Vagina (tissue), 2 donors: ENCODE measurements at places on chromosomes 7 and 10.

GRCh38 chr10:20858292-20859124, 38.6 kb downstream of the NEBL start:
- DNase-seq, result no peak

- no peak for DNase-seq
Observed at GRCh38 chr7:70778585-70778984, 353.4 kb upstream of the GALNT17 start.

DNA sequence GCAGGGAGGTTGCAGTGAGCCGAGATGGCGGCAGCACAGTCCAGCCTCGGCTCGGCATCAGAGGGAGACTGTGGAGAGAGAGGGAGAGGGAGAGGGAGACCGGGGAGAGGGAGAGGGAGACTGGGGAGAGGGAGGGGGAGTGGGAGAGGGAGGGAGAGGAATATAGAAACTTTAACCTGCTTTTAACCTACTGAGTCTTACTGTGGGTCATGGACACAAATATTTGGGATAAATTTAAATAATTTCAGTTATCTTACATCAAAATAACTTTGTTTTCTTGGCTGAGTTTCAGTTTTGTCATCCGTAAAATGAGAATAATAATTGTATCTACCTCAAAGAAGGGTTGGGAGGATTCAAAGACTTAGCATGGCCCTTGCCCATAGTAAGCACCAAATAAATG, 319.8 kb downstream of the LRMDA start:
- DNase-seq, result no peak

GRCh38 chr10:72540193-72540807, 85.6 kb downstream of the MICU1 start:
- no peak for DNase-seq

DNA sequence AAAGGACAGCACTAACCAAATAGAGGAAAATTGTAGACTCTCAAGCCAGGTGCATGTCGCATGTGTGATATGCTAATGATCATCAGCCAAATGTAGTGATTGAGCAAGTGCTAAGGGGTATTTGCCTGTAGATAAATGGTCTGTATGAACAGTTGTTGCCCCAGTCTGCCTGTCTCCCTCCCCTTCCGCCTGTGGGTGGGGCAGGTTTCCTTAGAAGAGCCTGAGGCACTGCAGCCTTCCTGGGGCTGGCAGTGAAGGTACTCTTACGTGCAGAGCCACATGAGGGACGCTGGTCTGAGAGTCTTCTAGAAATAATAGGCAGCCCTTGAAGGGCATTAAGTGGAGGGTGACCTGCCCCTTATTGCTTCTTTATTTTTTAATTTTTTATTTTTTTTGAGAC, 152.1 kb downstream of the SNX10 start:
- DNase-seq, result no peak

- DNase-seq, result no peak
Observed at GRCh38 chr7:132503415-132503814, 72.9 kb downstream of the PLXNA4 start.

DNA sequence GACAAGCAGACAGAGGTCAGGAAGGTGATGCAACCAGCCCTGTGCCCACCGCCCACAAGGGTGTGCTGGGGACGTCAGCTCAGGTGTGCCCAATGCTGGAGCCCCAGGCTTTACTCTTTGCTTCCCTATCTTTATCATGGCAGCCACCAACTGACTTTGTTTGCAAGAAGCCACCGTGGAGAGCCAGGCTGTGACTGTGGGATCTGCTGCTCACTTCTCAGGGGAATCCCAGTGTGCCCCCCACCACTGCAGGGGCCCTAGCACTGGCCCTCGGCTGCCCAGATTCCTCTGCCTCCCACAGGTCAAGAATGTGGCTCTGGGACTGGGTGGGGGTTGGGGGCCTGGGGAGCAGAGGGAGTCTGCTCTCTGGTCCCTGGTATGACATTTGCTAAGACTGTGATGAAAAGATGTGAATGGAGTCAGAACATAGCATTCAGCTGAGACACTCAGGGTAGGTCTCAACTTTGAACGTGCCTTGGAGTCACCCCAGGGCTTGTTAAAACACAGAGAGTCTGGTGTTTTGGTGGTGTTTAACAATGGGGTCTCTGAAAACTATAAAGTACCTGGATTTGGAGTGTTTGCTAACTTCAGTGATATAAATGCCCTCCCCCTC, 47.3 kb downstream of the ARHGAP22 start:
- peak; percentile 79 for DNase-seq

GRCh38 chr7:28466341-28466740, 54.0 kb downstream of the CREB5 start:
- no peak for DNase-seq

GRCh38 chr7:135263321-135263970, 29.8 kb downstream of the STRA8 start:
- no peak for DNase-seq

DNA sequence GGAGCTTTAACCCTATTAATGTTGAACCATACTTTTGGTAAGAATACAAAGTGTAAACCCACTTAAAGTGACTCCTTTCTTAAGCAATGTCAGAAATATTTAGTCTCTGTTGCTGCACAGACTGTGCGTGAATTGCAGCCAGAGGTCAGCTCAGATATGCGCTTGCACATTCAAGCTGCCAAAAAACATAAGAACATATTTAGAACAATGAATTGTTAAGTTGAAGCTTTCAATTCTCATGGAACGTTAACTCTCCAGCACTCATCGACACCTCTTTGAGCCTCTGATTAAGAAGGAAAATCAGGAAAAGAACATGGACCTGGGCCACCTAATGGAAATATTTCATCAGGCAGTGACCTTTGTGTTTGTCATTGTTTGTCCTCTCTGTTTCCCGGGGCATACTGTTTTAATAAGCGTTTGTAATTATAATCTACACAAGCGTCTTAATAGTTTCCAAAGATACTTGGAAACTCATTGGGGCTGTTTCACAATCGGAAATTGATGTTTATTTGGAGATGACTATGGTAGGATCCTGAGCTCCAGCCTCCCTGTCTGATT, 193.0 kb upstream of the CELF2 start:
- DNase-seq, result no peak

GRCh38 chr7:14023342-14023741, 33.9 kb upstream of the ETV1 start:
- DNase-seq, result no peak

GRCh38 chr7:38728145-38728544, 97.0 kb upstream of the AMPH start:
- DNase-seq, result no peak

- no peak for DNase-seq
Observed at GRCh38 chr10:108327706-108328105, 1163.2 kb upstream of the SORCS1 start.

- DNase-seq, result no peak
Observed at GRCh38 chr10:21791276-21791675, 212.3 kb downstream of the DNAJC1 start.

DNA sequence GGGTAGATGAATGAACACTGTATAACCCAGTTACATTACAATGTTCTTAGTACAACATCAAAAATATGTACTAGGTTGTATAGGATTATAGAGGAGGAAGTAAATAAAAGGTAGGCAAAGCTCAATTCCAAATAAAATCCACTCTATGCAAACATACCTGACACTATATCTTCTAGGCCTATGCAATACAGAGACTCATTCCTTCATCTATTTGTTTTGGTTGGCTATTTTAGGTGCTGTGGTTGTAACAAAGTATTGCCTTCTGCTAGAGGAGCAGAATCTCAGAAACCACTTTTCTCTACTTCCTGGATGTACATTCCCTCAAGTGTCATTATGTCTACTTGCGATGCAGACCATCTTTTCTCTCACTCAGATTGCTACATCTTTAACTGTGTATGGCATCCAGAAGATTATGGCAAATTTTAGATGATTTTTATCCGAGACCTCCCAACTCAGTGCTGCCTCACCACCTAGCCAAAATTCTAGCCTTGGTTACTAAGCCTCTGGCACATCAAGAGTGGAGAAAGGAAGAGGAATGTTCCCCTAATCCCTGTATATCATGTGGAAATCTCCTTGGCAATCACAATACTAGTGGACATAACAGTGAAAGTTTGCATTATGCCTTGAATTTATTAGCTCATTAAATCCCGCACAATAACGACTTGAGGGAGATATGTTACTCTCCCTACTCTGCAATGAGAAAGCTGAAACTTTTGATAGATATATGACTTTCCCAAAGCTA, 5.5 kb upstream of the TFPI2 start:
- DNase-seq, result no peak

DNA sequence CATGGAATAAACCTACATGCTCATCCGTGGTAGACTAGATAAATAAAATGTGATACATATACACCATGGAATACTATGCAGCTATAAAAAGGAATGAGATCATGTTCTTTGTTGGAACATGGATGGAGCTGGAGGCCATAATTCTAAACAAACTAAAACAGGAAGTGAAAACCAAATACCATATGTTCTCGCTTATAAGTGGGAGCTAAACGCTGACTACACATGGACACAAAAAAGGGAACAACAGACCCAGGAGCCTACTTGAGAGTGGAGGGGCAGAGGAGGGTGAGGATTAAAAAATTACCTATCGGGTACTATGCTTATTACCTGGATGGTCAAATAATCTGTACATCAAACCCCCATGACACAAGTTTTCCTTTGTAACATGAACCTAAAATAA, 68.7 kb upstream of the SEC61G start:
- no peak for DNase-seq

DNA sequence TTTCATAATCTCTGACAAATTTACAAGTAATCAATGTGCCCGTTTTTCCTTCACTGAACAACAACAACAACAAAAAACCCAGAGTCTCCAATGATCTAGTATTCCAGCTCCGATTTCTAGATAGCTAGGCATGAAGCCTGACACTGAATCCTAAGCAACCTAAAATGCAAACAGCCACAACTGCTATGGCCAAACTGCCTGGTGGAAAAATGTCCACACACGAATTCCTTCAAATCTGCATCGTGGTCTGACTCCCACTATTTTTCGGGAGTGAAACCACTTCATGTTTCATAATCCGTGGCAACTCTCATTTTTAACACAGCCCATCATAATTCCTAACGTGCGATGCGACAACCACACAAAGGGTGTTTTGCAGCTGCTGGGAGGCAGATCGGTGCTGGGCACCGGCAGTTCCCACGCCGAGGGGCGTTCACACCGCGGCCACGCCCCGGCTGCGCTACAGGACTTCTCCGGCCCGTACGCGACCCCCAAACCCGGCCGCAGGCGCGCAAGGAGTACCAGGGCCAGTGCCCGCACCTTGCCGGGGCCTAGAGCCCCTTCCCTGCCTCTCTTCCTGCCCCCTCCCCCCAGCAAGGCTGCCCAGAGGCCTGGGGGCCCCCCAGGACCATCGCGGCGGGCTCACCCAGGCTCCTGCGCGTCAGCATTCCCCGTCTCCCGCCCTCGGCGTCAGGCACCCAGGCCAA, 814 bp downstream of the RUFY2 start:
- DNase-seq, result no peak

DNA sequence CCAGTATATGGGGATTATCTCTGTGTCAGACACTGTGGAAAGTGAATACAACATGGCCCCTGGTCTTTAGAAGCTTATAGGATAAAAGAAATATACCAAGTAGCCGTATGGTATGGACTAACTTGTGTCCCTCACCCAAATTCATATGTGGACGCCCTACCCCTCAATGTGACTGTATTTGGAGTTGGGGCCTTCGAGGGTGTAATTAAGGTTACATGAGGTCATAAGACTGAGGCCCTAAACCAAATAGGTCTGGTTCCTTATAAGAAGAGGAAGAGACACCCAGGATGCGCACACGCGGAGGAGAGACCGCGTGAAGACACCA, 36.3 kb downstream of the ASB13 start:
- no peak for DNase-seq

- no peak for DNase-seq
Observed at GRCh38 chr10:94103192-94103591, 109.5 kb downstream of the PLCE1 start.

- DNase-seq, result no peak
Observed at GRCh38 chr10:132571650-132572544, 34.3 kb downstream of the INPP5A start.

DNA sequence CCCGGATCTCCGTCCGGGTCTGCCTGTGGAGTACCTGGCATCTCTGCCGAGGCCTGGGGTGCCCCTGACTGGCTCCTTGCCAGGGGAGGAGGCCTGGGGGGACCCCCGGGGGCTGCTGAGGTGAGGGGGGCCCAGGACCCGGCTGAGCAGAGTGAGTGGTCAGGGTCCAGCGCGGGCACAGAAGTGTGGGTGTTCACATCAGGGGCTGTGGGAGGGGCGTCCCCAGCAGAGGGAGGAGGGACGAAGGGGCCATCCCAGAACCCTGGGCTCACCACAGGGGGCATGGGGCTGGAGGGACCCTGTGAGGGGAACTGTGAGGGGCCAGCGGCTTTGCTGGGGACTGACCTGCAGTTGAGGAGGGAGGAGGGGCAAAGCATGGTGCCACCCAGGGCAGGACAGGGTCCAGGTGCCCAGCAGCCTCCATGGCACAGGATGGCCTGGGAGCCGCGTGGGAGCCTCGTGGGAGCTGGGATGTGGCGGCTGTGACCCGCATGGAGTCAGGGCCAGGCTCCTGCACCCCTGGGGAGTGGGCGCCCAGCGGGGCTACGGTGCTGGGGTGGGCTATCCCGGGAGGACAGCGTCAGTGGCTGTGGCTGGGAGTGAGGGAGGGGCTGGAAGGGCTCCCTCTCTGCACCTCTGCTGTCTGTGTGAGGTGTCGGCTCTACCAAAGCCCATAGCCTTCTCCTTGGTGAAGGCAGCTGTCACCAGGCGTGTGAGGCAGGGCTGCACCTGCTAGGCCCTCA, 91.2 kb downstream of the DNAJB6 start:
- DNase-seq, result no peak

DNA sequence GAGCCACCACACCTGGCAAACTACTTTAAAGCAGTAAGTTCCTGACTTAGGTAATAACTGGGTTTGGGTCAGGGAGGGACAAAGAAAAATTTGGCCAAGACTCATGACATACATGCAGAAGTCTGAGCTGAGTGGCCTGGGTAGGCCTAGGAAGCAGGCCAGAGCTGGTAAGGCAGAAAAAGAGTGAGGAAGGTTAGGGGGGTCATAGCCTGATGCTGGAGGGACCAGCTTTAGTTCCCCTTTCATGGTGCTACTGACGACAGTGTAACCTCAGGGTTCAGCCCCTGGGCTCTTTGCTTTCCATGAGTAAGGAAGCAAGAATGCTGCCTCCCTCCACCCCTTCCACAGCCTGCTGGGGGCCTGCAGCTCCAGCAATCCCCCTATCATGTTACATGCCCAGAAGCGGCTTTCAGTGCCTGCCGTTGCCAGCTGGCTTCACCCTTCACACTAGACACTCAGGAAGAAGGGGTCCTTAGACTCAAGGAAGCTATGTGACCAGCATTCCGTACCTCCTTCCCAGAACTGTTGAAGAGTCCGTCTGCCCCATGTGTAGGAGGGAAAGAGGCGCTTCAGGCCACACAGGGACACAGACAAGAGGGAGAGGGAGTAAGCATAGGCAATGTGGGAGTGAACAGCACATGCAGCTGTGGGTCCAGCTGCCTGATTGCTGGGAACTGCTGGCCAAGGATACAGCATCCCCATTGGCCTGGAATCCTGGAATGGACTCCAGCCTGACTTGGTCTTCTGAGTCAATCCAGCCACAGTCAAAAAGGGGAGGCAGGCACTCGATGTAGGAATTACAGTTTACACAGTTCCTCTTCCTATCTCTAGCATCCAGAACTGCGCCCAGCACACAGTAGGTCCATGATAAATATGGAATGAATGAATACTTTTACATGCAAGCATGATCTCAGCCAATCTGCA, 4.1 kb upstream of the PLAU start:
- DNase-seq, result peak; percentile 98
